Spinal cord (tissue), 10 donors: ENCODE measurements at places on chromosomes 13 and 19. TPM values are rescaled to one million over a fixed set of nuclear protein-coding genes. Genes with fewer than 3 reads are reported as not detected.

DNA sequence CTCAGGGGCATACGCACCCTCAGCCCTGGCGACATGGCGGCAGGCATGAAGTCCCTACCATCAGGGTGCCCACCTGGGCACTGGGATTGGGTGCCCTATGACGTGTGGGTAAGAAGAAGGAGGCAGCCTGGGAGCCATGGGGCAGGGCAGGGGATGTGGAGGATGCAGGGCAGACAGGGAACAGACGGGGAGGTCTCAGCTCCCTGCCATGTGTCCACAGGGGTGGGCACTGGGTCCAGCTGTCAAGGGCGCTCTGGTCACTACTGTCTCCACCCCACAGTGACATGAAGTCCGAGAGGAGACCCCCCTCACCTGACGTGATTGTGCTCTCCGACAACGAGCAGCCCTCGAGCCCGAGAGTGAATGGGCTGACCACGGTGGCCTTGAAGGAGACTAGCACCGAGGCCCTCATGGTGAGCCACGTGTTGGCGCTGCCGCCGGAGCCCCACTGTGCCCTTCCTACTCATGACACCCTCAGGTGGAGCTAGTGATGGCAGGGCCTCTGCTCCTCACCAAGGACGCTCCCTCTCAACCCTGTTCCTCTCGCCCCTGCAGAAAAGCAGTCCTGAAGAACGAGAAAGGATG is 23.2 kb downstream of the TSSK6 start:
- no peak for DNase-seq

DNA sequence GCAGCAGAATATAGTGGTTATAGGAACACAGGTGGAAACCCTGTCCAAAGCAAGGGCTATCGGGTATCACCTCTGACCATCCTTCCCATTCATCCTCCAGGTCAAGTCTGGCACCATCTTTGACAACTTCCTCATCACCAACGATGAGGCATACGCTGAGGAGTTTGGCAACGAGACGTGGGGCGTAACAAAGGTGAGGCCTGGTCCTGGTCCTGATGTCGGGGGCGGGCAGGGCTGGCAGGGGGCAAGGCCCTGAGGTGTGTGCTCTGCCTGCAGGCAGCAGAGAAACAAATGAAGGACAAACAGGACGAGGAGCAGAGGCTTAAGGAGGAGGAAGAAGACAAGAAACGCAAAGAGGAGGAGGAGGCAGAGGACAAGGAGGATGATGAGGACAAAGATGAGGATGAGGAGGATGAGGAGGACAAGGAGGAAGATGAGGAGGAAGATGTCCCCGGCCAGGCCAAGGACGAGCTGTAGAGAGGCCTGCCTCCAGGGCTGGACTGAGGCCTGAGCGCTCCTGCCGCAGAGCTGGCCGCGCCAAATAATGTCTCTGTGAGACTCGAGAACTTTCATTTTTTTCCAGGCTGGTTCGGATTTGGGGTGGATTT is 2.1 kb upstream of the RAD23A start:
- DNase-seq, result no peak

GRCh38 chr19:56170261-56170660 is 5.5 kb upstream of the GALP start:
- no peak for DNase-seq

GRCh38 chr19:6221878-6222746 is 57.7 kb downstream of the MLLT1 start:
- no peak for DNase-seq

DNA sequence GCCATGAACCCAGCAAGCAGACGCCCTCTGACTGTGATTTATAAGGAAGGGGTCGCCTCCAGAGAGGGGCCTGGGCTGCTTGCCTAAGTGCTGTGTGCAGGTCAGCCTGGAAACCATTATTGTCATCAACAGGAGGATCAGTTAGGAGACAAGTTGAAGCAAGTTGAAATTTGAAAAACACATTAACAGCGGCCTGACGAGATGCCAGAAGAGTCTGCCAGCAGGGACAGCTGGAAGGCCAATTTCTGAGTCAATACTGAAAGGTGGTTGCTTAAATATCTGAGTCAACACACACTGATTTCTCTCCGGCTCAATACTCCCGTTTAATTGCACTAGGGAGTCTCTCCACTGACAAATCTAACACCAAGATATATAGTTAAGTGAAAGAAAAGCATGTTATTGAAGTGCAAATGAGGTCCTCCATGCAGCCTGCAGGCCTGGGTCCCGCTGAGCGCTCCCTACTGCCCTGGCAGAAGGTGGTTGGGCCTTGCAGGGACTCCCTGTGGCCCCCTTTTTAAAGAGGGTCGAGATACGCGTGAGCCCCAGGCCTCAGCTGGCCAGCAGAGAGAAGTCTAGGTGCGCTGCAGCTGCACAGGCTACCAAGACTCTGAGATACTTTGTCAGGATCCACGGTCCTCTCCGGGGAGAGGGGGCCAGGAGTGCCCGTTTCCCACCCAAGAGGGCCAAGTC is 91.1 kb downstream of the RNASEH2B start:
- no peak for DNase-seq

- no peak for DNase-seq
These were observed 13.8 kb upstream of the COG6 start for GRCh38 chr13:39641645-39642044.

- DNase-seq, result no peak
These were observed 269.3 kb downstream of the KCNRG start for GRCh38 chr13:50284540-50284939.

- DNase-seq, result no peak
These were observed 14.8 kb upstream of the ATP8B3 start for GRCh38 chr19:1826557-1827521.

GRCh38 chr19:35993923-35994598 is 927 bp upstream of the SDHAF1 start:
- no peak for DNase-seq

GRCh38 chr19:22335716-22336115 is 49.5 kb downstream of the ZNF729 start:
- DNase-seq, result no peak

DNA sequence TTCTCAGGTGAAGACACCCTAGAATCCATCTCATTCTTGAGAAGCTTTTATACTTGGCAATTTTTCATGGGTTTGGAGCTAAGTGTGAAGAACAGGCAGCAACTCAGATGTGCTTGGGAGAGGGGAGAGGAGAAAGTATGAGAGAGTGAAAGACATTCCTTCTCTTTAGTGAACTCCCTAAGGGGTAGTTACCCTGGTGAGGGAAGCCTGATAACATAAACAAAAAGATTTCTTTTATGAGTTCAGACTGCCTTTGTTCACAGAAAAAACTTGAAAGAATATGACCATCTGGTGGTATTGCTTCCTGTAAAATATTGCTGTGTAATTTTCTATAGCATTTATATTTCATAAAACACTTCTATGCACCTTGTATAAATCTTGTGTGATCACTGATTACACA is at the start of gene STOML3:
Gene STOML3 (minus strand): TSS at position 139 of the 400 bp plus-strand sequence. CDS start 110 bp downstream, at position 29.
- DNase-seq, result no peak

GRCh38 chr19:48511800-48512503 is at the start of gene LMTK3:
TSS of gene LMTK3 (minus strand) at chr19:48511835. CDS start at chr19:48511576, 259 bp downstream.
- DNase-seq, result peak; percentile 97

DNA sequence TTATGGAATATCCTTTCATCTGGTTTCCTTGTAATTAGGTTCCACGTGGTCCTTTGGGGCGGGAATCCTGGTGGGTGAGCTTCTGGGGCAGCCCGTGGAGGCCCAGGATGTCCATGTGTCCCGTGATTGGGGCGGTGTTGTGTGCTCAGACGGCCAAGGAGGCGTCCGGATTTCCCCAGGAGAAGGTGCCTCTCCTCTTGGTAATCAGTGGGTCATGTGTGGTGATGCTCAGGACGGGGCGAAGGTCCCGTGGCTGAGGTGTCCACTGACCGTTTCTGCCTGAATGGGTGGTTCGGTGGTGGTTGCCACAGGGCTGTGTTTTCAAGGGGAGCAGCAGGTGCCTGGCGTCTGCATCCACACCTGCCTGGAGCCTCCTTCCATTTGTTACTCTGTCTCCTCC is 52.2 kb upstream of the F7 start:
- no peak for DNase-seq

GRCh38 chr19:27744926-27745768 is 1467.8 kb downstream of the UQCRFS1 start:
- no peak for DNase-seq

GRCh38 chr19:46030812-46031550 is 8.1 kb upstream of the PGLYRP1 start:
- DNase-seq, result no peak

DNA sequence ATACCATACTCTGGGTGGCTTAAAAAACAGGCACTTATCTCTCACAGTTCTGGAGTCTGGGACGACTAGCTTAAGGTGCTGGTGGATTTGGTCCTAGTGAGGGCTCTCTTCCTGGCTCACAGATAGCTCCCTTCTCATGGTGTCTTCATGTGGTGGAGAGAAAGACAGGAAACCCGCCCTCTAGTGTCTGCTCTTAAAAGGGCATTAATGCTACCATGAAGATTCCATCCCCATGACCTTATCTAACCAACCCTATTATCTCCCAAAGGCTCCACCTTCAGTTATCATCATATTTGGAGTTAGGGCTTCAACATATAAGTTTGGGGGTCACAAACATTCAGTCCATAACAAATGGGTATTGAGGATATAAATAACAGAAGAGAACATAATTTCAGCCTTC is 139.4 kb downstream of the HS6ST3 start:
- no peak for DNase-seq

- no peak for DNase-seq
These were observed 13.8 kb upstream of the ZBTB7A start for GRCh38 chr19:4080473-4080872.

GRCh38 chr13:110062777-110063442 is 244.0 kb downstream of the COL4A1 start:
- no peak for DNase-seq

GRCh38 chr13:60590800-60591747 is 194.1 kb downstream of the TDRD3 start:
- peak; percentile 61 for DNase-seq

DNA sequence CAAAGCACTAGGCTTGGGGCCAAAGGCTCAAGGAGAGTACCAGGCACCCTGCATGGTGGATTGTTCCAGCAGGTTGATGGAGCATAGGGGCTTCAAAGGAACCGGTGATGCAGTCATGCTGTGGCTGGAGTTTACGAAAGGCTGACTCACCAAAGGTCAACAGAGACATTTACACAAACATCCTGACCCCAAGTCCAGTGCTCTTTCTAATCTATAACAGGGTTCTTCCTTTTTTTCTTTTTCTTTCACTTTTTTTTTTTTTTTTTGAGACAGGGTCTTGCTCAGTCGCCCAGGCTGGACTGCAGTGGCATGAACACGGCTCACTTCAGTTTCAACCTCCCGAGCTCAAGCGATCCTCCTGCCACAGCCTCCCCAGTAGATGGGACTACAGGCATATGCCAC is 35.6 kb upstream of the TPTE2 start:
- DNase-seq, result no peak

DNA sequence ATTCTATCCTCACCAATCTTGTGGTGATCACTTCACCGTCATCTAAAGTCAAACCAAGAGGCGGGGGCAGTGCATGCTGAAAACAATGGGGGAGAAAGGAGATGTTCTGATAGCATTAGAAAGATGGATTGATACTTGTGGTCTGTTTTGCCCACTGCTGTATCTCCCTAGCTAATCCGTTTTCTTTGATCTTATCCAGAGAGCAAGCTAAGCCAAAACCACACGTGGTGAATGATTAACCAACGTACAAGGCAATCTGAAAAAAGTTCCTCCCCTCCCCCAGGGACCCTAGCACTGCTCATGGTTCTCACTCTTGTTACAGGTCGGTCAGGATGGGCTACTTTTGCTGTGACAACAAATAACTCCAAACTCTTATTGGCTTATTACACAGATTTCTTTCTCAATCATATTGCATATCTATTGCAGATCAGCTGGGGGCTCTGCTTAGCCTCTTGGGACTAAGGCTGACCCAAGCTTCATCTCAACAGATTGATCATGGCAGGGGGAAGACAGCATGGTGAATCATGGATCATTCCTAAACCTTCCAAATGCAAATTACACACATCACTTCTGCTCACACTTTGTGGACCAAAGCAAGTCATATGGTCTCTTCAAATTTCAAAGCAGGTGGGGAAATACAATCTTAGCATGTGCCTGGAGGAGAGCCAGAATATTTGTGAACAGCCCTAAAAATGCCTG is 11.9 kb upstream of the C13orf42 start:
- DNase-seq, result no peak

DNA sequence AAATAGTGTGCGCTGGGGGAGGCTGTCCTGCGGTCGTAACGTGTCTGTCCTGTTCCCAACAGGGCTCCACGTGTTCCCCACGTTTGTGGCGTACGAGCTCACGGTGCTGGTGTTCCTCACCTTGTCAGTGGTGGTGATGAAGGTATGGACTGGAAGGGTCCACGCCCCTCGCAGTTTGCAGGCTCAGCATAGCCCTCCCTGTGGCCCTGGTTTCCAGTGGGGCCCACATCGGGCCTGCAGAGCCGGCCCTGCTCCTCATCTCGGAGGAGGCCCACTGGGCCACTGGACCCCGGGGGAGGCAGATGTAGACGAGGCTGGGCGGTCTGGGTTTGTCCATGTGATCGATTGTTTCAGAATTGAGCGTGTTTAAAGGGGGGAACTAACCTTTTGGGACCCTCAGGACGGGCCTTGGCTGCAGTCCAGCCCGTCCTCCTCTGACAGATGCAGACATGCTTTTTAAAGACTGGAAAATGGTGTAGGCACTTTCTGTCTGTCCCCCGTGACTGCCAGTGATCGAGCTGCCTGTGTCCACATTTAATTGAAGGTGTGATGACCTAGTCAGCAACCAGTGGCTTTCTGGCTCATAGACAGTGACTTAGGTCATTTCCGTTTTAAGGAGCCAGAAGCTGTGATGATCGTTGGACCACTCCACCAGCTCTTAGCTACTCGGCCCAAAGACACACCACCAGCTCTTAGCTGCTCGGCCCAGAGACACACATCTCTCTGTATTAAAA is 37.1 kb upstream of the TFDP1 start:
- DNase-seq, result peak; percentile 52

The OVOL3 gene
- total RNA-seq, result not detected

The CGB2 gene
- total RNA-seq, result not detected

The SPINT2 gene
- total RNA-seq, result 95.5 TPM

The ZNF667 gene
- total RNA-seq, result 16.7 TPM

The CEACAM16 gene
- total RNA-seq, result not detected

The ZNF568 gene
- total RNA-seq, result 27.1 TPM

The ZNF285 gene
- 14.8 TPM for total RNA-seq

The GALP gene
- not detected for total RNA-seq

The F2RL3 gene
- total RNA-seq, result 0.17 TPM

The FCAR gene
- 9.1 TPM for total RNA-seq
